ENCODE measurements at places on chromosomes 11 and 22. TPM values are rescaled to one million over a fixed set of nuclear protein-coding genes. Genes with fewer than 3 reads are reported as not detected.
A peak's percentile ranks its signal among the peaks of the same experiment; 100 is the strongest.

GRCh38 chr22:50400931-50401330 is 57.8 kb downstream of the PPP6R2 start:
- DNase-seq, result no peak
- no peak overlapping the region for H3K4me3 ChIP-seq
- H3K27ac ChIP-seq, result no peak overlapping the region

DNA sequence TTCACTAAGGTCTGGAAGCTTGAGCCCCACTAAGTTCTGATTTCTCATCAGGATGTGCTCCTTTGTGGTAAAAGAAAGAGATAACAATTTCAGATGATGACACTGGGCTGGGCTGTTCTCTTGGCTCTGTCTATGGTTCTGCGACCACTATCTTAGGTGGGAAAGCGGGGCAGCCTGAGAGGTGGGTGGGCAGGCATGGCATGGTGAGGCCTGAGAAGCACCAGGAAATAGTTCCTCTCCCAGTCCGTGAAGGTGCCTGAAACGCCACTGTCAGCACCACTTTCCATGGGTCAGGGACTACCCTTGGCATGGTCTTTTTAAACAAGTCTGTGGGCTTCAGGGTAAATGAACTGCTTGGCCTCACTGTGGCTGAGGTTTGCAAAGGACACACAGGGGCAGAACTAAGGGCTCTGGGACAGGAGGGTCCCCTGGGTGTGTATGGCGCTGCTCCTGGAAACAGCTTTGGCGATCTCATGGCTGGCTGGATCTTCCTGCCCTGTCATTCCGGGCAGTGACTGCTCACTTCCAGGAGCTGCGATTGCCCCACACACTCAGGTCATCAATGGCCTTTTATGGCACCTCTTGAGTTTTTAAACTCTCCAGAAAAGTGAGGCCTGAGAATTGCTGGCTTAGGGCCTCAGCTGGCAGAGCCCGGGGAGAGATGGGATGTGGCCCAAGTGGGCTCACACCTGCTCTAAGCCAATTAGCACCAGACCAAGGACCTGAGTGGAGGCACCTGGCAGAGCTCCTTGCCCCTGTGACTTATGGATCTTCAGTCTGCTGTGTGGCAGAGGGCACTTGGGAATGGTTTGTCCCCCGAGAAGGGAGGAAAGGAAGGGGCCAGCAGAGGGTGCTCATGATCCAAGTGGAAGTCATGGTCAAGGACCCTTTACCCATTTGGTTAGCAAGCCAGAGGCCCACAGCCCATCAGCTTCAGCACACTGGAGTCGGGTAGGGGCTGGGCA is 55.6 kb upstream of the LYVE1 start:
- H3K4me1 ChIP-seq, result peaks cover 14% of the 10 kb centered on the region
- H3K27me3 ChIP-seq, result no peaks in the 10 kb centered on the region
- no peak overlapping the region for H3K4me3 ChIP-seq
- no peak for DNase-seq
- H3K27ac ChIP-seq, result peak overlapping the region; percentile 78
- H3K36me3 ChIP-seq, result no peaks in the 10 kb centered on the region

DNA sequence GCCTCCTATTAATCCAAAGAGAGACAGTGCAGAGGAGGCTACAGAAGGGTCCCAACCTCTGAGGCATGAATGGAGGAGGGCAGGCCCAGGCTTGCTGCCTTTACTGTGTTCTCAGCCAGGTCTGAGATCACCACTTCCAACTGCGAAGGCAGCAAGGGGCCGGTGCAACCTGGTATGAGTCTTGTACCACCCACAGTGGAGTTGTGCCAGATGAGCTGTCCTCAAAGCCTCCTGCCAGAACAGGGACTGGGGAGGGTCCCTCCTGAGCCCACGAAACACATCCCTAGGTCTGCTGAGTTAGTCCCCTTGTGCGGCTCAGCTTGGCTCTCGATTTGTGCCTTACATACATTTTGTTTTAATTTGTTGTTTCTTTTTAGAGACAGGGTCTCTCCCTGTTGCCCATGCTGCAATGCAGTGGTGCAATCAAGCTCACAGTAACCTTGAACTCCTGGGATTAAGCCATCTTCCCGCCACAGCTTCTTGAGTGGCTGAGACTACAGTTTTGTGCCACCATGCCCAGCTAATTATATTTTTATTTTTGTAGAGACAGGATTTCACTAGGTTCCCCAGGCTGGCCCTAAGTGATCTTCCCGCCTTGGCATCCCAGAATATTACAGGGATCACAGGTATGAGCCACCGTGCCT is 9.3 kb downstream of the MIF start:
- no peaks in the 10 kb centered on the region for H3K4me1 ChIP-seq
- no peak for DNase-seq
- no peak overlapping the region for H3K27ac ChIP-seq
- H3K27me3 ChIP-seq, result no peaks in the 10 kb centered on the region

- H3K4me3 ChIP-seq, result no peak overlapping the region
- no peak overlapping the region for H3K27ac ChIP-seq
- H3K27me3 ChIP-seq, result no peaks in the 10 kb centered on the region
- DNase-seq, result no peak
- H3K36me3 ChIP-seq, result no peaks in the 10 kb centered on the region
Measured at GRCh38 chr11:66879583-66879982, 22.7 kb downstream of the LRFN4 start.

DNA sequence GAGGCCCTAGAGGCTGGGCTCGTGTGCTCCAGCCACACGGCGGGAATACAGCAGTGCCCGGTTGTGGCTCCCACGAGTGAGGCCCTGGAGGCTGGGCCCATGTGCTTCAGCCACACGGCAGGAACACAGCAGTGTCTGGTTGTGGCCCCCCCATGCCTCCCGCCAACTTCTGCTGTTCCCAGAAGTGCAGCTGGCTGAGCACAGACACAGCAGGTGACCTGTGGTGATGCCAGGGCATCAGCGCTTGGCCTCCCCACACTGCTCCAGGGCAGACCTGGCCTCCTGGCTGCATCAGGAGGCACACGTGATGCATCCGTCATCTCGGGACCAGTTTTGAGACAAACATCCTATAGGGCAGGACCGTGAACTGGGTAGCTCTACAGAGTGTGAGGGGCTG is 110.3 kb downstream of the KCNQ1OT1 start:
- no peak for DNase-seq
- H3K4me3 ChIP-seq, result no peak overlapping the region
- no peaks in the 10 kb centered on the region for H3K27me3 ChIP-seq
- H3K27ac ChIP-seq, result no peak overlapping the region
- H3K4me1 ChIP-seq, result no peaks in the 10 kb centered on the region

- no peak overlapping the region for H3K4me3 ChIP-seq
- no peaks in the 10 kb centered on the region for H3K4me1 ChIP-seq
- no peak for DNase-seq
Measured at GRCh38 chr22:36638747-36639146, 64.8 kb downstream of the CACNG2 start.

Gene GAS2L1
- total RNA-seq, result 13.8 TPM

Gene CASP12
- 6.2 TPM for total RNA-seq

Gene CHRDL2
- 0.59 TPM for total RNA-seq

Gene MYRF
- 14.8 TPM for total RNA-seq

Data from uterus (tissue), 4 donors.